H9 (cell line): ENCODE measurements at places on chromosomes 7 and 10. TPM values are rescaled to one million over a fixed set of nuclear protein-coding genes. Genes with fewer than 3 reads are reported as not detected.

- peak; percentile 82 for DNase-seq
Measured at GRCh38 chr7:150962553-150963399, 15.3 kb downstream of the KCNH2 start.

The CCDC136 gene
- total RNA-seq = 28.7 and 31.1 TPM in 2 replicates

- no peak for DNase-seq
Measured at GRCh38 chr7:131501930-131502685, 54.3 kb downstream of the PODXL start.

The COL1A2 gene
- 42.1 and 42.8 TPM in 2 replicates for total RNA-seq

DNA sequence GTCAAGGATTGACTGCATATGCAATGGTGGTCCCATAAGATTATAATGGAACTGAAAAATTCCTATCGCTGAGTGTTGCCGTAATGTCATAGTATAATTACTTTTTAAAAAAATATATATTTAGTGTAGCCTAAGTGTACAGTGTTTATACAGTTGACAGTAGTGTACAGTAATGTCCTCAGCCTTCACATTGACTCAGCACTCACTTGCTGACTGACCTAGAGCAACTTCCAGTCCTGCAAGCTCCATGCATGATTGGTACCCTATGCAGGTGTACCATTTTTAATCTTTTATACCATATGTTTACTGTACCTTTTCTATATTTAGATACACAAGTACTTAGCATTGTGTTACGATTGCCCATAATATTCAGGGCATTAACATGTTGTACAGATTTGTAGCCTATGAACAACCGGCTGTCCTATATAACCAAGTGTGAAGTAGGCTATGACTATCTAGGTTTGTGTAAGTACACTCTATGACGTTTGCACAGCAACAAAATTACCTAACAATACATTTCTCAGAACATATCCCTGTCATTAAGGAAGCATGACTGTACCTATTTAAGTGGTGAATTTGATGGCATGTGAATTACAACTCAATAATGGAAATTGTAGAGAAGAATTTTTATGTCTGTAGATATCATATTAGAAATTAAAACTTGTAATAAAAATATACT lies 40.9 kb downstream of the CCNY start:
- DNase-seq = no peak

The MYH16 gene
- total RNA-seq = not detected in 2 replicates

The GPR22 gene
- total RNA-seq = not detected in 2 replicates

DNA sequence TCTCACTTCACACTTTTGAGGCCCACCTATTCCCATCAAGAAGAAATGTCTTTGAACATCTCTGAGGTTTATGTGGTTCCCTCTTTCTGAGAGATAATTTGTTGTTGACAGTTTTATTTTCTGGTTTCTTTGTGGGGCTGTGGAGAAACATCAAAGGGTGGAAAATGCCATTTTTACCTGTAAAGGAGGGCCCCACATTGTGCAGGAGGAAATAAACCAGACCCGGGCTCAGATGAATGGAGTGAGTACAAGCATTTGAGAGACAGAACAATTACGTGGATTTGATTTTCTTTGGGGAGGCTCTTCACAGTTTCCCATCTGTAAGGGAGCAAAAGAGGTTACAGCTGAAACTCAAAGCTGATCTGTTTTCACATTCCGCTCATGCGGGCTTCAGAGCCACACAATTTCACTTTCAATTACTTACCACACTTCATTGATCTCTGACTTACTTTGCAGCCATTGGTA lies 29.8 kb downstream of the ITPRIP start:
- no peak for DNase-seq

DNA sequence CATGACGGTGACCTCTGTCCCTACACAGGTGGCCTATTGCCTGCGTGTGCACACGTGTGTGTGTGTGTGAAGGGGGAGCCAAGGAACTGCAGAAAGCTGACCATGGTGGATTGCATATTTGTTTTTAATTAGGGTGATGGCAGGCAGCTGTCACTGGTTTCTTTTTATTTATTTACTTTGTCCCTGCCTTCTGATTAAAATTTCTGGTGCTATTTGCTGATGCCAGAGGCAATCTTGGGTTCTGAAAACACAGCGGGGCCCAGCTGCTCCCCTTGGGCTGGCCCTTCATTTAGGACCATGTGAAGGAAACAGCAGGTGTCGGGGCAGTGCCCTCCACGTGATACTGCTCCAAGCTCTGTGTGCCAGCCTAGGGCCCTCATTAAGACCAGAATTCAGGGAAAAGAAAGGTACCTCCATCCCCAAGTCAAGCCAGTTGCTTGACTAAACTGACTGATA lies 71.3 kb upstream of the PODXL start:
- no peak for DNase-seq

- no peak for DNase-seq
Measured at GRCh38 chr10:45052700-45053099, 52.0 kb downstream of the ZNF22 start.

DNA sequence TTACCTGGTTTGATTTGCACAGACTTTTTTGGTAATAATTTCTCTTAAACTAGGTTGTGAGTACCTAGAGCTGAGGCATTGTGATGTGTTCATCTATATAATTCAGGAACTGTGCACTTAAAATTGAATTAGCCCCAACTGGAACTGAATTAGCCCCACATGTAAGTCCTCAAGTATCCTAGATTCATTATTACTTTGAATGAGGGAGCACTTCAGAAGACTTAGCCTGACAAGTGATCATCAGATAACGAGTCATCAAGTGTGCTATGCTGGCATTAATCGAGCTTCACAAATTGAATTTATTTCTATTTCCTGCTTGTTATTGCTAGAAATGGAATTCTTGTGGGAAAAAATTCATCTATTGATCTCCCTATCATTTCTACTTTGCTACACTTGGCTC lies 323.4 kb upstream of the SEMA3D start:
- DNase-seq = no peak
